Stimulated activated CD8-positive, alpha-beta memory T cell treated with anti-CD3 and anti-CD28 coated beads, Interleukin-12 subunit alpha, Interleukin-12 subunit beta, amount 100 ng/mL, for 4 hours (primary cell): ENCODE measurements at places on chromosomes 3 and 15.
A peak's percentile ranks its signal among the peaks of the same experiment; 100 is the strongest.

DNA sequence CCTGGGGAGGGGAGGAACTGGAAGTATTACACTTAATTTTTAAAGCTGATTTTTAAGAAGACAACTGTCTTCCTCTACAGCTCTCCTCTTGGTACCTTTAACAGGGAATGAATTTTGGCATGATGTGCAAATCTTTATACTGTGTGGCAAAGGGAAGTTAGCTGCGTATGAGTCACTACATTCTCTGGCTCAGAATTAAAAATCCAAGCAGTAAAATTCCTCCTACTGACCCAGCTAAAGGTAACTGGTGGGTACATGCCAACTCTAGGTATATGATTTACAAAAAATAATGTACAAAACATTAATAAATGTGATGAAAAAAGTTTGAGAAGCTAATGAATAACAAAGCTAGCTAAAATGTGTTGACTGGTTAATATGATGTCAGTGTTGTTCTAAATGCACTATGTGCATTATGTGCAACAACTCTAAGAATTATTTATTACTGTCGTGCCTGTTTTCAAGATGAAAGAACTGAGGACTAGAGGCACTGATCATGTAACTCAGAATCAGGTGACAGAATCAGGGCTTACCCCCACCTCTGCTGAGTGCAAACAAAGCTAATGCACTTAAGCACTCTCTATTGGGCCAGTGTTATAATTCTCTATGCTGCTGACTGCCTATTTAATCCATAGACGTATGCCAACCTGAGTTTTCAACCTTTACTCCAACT, 194.7 kb upstream of the CADPS start:
- DNase-seq = no peak

- DNase-seq = no peak
These were observed 73.1 kb downstream of the OXSM start for GRCh38 chr3:25863011-25863415.

DNA sequence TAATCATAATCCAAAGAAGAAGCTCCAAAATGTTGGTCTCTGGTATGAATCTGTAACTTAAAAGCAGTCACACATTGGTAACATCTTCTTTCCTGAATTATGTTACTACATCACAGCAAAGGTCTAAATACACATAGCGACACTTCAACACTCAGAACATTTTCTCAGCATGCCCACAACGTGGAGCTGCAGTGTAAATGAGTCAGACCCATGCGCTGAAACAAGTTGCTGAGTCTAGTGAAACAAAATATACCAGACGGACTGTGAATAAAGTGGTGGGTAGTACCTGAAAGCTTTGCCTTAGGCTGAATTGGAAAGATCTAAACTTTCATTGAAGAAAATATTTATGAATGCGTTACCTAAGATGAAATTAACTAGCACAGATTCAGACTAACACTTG, 33.2 kb upstream of the GOLGA8B start:
- DNase-seq = no peak

GRCh38 chr3:72446218-72447058, 401.8 kb downstream of the SHQ1 start:
- DNase-seq = no peak

DNA sequence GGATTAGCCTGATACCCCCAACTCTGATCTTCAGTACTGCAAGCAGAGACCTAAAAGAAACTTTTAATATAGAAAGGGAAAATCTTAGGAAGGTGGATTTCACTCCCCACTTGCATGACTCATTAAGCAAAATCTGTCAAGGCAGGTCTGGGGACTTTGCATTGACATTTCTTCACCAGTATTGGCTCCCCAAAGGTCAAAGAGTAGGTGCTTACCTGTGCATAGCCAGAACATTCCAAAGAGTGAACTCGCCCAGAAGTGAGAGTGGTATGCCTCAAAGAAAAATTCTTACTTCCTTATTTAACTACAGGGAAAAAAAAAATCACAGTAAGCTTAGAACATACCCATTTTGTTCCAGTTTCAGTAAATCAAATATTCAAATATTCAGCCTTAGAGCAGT, 140.9 kb upstream of the TP63 start:
- DNase-seq = no peak

DNA sequence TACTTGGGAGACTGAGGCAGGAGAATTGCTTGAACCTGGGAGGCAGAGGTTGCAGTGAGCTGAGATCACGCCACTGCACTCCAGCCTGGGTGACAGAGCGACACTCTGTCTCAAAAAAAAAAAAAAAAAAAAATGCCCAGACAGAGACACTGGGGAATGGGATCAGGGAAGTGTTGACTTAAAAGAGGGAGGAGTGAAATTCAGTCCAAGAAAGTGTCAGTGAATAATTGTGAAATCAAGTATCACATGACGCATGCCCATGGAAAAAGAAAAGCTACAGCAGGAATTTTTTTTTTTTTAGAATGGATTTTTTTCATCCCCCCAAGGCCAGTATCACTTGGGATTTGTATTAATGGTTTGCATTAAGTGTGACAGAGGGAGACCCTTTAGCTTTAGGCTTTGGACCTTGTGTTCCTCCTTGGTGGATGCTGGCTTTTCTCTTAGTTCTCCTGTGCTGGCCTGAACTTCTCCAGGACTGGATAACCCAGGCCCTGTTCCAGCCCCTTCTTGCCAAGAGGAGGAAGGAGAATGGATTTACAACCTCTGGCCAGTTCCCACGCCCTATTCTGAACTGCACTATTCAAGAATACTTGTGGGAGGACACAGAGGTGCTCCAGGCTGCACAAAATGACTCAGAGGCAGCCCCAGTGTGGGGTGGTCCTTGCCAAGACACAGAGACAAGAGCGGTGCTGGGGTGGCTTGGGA, 36.7 kb upstream of the ZNF774 start:
- no peak for DNase-seq

- DNase-seq = peak; percentile 27
These were observed 82.0 kb upstream of the LRIG1 start for GRCh38 chr3:66582721-66583423.

GRCh38 chr15:96329403-96329981, 1.0 kb upstream of the NR2F2 start:
- DNase-seq = no peak

DNA sequence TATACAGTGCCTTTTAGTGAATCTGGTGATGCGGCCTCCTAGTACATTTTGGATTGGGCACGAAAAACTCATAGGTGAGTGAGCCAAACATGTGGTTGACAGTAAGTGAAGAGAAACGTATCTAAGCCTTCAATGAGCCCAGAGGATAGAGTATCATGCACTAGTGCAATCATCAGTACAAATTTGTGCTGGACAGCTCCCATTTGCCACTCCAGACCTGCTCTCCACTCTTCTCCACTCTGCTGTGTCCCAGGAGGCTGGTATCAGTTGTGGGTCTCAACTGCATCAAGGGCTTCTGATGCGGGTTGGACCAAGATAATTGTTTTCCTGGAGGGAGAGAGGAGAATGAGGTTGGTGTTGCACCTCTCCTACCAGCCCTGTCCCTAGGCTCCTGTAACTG, 9.1 kb upstream of the RASGRF1 start:
- no peak for DNase-seq

- DNase-seq = no peak
These were observed 19.6 kb upstream of the BDH1 start for GRCh38 chr3:197575362-197575761.

- DNase-seq = no peak
These were observed 39.7 kb upstream of the VEPH1 start for GRCh38 chr3:157542711-157543500.

DNA sequence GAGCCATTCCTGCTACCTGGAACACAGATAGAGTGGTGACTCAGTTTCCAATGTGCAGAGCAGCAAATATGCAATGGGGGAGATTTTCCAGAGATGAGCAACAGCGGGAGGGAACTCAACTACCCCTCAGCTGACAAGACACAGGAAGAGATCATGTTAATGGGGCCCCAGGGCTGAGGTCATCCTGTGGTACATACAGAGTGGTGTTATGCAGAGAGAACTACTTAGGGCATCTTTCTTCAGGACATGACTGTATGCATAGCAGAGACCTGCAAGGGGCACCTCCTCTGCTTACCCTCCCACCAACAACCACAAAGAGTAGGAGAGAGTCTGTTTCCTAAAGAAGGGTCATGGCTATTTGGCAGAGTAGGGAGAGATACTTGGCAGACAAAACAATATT, 6.8 kb upstream of the TBC1D5 start:
- no peak for DNase-seq

DNA sequence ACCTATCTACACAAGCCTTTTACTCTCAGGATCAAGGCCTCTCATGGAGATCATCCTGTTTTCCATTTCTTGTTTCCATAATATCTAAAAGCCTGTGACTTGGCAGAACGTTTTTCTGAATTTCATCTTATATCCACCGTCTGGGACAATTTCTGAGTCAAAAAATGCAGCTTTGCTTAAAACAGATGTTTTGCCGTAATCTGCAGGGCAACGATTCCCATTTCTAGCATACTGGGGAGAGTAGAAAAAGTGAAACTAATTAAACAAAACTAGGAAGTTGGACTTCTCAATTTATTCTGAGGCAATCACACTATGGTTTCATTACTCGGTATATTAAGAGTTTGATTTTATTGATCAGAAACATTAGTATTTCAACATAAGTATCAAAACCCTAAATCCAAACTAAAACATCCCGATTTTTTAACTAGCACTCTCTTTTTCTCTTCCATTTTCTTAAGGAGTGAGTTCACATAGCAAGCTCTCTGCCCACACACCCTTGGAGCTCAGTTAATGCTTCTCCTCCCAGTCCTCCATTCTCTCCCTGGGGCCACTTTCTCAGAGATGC, 33.6 kb downstream of the SPATA12 start:
- no peak for DNase-seq

- DNase-seq = no peak
These were observed 13.0 kb downstream of the ZFAND6 start for GRCh38 chr15:80072285-80072994.

- DNase-seq = no peak
These were observed 112.4 kb upstream of the CCDC54 start for GRCh38 chr3:107264888-107265287.

GRCh38 chr3:79339846-79340245, 428.0 kb downstream of the ROBO1 start:
- DNase-seq = no peak

- DNase-seq = no peak
These were observed 31.6 kb downstream of the LRIG1 start for GRCh38 chr3:66469220-66469640.

GRCh38 chr3:159605101-159605500, 383.5 kb upstream of the IL12A start:
- DNase-seq = no peak

DNA sequence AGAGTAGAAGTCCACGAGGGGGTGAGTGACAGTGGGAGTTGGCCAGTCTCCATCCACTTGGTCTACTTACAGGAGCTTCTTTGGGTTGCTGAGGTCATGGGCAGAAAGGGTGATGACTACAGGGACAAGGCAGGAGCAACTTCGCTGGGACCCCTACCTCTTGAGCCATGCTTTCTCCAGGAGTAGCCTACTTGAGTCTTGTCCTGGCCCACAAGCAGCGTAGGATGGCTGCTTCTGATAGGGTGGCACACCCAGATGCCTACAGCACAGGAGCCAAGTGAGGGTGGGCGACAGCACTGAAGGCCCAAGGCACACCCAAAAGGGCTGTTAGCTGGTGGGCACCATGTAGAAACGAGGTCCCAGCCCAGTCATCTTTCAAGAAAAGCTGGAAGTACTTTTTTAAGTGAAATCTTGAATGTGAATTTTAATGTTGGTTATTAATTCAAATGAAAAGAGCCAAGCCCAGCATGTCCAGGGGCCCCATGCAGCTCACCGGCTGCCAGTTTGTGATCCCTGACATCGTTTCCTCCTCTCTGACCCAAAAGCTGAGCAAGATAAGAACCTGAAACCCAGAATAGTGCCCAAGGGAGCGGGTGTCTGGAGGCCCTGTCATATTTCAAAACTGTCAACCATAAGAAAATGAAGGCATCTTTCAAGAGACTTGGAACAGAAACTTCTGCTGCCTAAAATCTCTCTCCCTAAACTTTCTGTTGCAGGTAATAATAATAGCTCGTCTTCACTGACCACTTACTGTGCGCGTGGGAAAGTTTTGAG, 2.2 kb upstream of the CPEB1 start:
- no peak for DNase-seq

GRCh38 chr15:75001310-75001709, 5.9 kb downstream of the SCAMP5 start:
- no peak for DNase-seq

DNA sequence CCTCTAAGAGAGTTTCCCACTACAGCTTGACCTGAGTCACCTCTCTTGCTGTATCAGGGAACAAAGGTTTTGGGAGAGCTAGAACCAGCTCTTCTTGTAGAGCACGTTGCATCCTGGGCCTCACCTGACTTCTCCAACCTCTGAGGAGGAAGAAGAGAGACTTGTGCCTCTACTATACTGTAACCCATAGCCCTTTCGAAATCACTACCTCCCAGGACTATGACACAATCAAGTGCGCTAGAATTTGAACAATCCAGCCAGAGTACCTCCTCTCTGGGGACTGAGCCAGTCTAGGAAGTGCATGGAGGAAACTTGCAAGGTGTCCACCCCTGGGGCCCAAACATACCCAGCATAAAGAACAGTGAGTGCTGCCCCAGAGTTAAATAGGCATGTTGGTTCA, 192.8 kb upstream of the BHLHE40 start:
- no peak for DNase-seq

DNA sequence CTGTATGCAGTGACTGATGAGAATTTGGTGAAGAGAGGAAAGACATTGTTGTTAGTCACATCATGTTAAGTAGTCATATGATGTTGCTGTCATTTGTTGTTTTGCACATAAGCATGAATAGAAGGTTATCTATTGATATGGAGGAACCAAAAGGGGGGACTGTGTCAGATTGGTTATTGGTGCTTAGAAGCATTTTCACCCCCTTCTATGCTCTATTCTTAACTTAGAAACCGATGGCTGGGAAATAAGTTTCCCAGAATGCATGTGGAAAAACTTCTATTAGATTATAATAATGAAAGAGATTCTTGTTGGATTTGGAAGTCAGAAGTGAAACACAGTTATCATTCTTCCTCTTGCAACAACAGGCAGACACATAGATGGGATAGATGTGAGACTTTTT, 33.2 kb upstream of the CADM2 start:
- no peak for DNase-seq

- peak; percentile 67 for DNase-seq
These were observed 582 bp upstream of the SLCO3A1 start for GRCh38 chr15:91852741-91853510.

GRCh38 chr15:80151148-80151547, 1.7 kb upstream of the FAH start:
- no peak for DNase-seq

- DNase-seq = no peak
These were observed 142.1 kb upstream of the LRTM1 start for GRCh38 chr3:55069950-55070349.

GRCh38 chr15:62089616-62090015, 22.8 kb downstream of the C2CD4A start:
- no peak for DNase-seq
